ENCODE measurements at places on chromosomes 12 and 14.

DNA sequence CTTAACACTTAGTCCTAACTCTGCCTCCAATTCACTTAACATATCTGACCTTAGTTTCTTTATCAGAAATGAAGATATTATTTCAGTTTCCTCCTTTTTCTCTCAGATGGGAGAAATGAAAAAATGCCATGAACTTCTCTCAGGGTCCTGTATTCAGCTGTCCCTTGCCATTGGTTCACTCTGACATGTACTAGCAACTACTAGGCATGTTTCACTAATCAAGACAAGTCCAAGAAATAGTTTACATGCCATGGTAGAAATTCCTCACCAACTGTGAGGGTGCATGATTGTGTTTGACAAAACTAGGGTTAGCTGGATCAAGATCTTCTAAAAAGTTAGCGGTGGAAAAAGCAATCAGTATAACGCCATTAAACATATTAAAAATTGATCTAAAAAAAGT lies 7.0 kb upstream of the ATXN7L3B start:
- no peak for DNase-seq

- no peak for DNase-seq
These were observed 220.3 kb downstream of the FBXL14 start for GRCh38 chr12:1373901-1374735.

- no peak for DNase-seq
These were observed 682.4 kb downstream of the TMEM121 start for GRCh38 chr14:106208794-106209193.

DNA sequence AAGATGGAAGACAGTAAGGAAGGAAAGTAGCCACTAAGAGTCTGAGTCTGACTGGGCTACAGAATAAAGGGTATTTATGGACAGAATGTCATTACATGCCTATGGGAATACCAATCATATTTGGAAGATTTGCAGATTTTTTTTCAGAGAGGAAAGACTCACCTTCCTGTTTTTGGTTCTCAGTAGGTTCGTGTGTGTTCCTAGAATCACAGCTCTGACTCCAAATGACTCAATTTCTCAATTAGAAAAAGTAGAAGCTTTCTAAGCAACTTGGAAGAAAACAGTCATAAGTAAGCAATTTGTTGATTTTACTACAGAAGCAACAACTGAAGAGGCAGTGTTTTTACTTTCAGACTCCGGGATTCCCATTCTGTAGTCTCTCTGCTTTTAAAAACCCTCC lies 15.4 kb upstream of the PAPLN start:
- no peak for DNase-seq

GRCh38 chr14:99966912-99967311 lies 98.3 kb upstream of the EVL start:
- no peak for DNase-seq

DNA sequence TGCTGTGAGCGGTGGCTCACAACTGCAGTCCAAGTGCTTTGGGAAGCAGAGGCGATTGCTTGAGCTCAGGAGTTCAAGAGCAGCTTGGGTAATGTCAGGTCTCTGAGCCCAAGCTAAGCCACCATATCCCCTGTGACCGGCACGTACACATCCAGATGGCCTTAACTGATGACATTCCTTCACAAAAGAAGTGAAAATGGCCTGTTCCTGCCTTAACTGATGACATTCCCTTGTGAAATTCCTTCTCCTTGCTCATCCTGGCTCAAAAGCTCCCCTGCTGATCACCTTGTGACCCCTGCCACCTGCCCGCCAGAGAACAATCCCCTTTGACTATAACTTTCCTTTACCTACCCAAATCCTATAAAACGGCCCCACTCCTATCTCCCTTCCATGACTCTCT lies 48.6 kb downstream of the SLC25A47 start:
- no peak for DNase-seq

DNA sequence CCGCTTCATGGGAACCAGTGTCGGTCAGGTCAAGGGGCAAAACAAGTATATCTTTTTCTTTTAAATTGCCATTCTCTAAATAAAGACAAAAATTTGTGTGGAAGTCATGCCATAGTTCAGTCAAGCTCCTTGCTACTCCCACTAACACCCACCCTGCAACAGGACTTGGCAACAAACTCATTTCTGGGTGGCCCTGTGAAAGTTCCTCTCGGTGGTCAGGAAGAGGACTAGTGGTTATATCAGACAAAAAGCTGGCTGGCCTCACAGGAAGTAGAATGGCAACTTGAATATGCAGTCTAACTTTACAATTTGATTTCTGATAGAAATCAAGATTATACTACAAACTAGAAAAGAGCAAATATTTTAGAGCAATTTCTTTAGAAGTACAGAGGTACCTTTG lies 11.2 kb downstream of the DHRS7 start:
- DNase-seq = no peak

DNA sequence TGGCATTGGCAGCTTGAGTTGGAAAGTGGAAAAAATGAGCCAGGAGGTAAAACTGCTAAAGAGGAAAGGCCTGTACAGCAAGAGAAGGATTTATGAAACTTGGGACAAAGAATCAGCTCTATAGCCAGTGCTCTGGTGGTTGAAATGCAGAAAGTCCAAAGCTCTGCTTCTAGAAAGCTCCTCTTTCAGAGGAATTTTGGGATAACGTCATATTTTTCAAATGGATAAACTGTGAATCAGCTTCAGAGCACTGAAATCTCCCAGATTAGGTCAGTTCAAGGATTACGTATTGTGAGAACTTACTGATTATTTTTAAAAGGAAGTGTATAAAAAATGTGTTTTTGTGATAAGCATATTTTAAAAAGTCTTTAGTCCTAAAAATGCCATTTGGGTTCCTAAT lies 203.1 kb upstream of the CNOT2 start:
- no peak for DNase-seq

- no peak for DNase-seq
These were observed 85.9 kb downstream of the PTGER2 start for GRCh38 chr14:52399921-52400595.

DNA sequence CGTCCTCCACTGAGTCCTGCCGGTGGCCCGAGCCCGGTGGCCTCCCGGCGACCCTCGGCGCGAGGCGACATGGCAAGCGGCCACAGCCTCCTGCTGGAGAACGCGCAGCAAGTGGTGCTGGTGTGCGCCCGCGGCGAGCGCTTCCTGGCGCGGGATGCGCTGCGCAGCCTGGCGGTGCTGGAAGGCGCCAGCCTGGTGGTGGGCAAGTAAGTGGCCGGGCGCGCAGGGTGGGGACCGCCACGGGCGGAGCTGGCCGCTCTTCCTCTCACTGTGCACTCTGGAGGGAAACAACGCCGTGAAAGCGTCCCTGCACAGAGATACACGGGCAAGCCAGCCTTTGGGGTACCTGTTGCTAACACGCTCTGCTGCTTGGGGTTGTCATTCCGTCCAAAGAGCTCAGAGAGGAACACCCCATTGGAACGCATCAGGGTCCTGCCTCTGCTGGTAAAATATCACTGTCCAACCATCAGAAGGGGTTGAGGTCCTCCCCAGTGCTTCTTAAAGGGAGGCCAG lies at the start of gene AMDHD1:
Gene AMDHD1, plus strand, starts transcription at position 2 of the 513 bp plus-strand sequence. Its CDS starts 68 bp downstream, at position 70.
- DNase-seq = peak; percentile 22

DNA sequence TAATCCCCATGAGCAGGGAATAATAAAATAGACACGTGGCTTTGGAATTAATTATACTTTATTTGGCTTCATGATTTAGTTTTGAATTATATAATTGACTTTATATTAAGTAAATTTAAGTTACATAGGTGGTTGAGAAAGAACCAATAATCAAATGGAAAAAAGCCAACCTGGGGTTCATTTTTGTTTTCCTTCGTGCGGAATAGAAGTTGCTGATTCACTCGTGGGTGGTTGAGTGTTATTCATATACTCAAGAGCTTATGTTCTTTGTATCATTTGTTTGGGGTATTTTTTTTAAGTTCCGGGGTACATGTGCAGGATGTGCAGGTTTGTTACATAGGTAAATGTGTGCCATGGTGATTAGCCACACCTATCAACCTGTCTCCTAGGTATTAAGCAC lies 58.0 kb downstream of the ZNF664 start:
- DNase-seq = no peak

DNA sequence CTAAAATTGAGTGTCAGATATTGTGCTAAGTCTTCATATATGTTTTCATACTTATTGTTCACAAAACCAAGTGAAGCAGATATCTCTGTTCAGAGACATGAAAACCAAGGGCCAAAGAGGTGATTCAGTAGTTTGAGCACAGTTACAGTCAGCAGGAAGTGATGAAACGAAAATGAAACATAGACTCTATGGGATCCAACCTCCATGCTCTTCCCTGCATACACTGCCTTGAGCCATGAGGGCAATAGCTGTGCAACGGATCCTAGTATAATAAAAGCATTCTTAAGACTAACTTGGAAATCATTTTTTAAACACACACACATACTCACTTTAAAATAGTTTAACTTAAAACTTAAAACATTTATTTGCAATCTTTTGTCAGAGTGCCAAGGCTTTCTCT lies 27.9 kb downstream of the ESR2 start:
- no peak for DNase-seq

DNA sequence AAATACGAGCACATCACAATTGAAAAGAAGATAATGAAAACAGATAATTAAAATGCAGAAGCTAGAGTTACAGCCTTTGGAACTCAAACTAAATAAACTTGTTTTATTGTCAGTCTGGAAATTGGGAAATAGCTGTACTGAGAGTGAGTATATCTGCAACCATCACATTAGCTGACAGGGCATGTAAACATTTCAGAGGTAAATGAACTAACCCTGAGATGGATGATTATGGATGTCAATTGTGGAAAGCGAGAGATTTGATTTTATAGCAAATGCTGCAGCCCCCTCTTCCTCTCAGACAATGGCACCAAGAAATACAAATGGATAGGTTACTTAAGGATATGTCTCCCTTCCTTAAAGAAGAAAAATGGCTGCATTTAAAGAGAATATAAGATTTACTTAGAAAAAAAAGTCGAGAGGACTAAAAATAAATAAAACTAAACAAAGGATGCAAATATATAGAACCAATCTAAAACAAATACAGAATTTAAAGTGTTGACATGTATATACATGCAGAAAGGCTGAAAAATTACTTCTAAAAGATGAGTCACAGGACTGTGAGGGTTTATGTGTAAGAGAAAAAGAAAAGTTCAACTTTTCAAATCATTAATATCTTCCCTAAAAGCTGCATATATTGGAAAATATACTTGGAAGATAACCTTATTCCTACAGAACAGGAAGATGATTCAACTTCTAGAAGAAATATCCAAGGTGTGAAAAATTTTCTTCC lies 120.3 kb upstream of the FLRT2 start:
- no peak for DNase-seq
